ENCODE measurements at places on chromosomes 2 and 18. TPM values are rescaled to one million over a fixed set of nuclear protein-coding genes. Genes with fewer than 3 reads are reported as not detected.

SCLY gene
- 12.1 TPM for total RNA-seq

MALL gene
- total RNA-seq, result 38.7 TPM

OST4 gene
- total RNA-seq, result 236 TPM

KCNE4 gene
- total RNA-seq, result 2.2 TPM

GPR35 gene
- 2.8 TPM for total RNA-seq

ARMC9 gene
- 6.2 TPM for total RNA-seq

TFCP2L1 gene
- 31.8 TPM for total RNA-seq

CNGA3 gene
- total RNA-seq, result not detected

AQP12B gene
- not detected for total RNA-seq

CHST9 gene
- total RNA-seq, result 0.08 TPM

GALNT14 gene
- 6.2 TPM for total RNA-seq

STAMBP gene
- total RNA-seq, result 42.0 TPM

KLHL14 gene
- not detected for total RNA-seq

CTAGE1 gene
- not detected for total RNA-seq

RASGRP3 gene
- 2.7 TPM for total RNA-seq

ELOA2 gene
- total RNA-seq, result not detected

PAPOLG gene
- 18.6 TPM for total RNA-seq

DNER gene
- 7.9 TPM for total RNA-seq

ZNF514 gene
- total RNA-seq, result 14.2 TPM

CNRIP1 gene
- total RNA-seq, result 5.7 TPM

TGFBRAP1 gene
- total RNA-seq, result 30.2 TPM

SPHKAP gene
- 0.49 TPM for total RNA-seq

TMEM200C gene
- 0.04 TPM for total RNA-seq

MERTK gene
- total RNA-seq, result 3.4 TPM

UGT1A8 gene
- total RNA-seq, result not detected

TEKT4 gene
- not detected for total RNA-seq

C2orf72 gene
- 5.7 TPM for total RNA-seq

SKOR2 gene
- total RNA-seq, result not detected

CYTIP gene
- total RNA-seq, result 5.8 TPM

DCAF17 gene
- total RNA-seq, result 13.4 TPM

SH3RF3 gene
- total RNA-seq, result 7.4 TPM

TRIM43 gene
- not detected for total RNA-seq

ERMN gene
- not detected for total RNA-seq

FOXD4L1 gene
- total RNA-seq, result not detected

UBR3 gene
- total RNA-seq, result 40.8 TPM

APOB gene
- total RNA-seq, result 3.2 TPM

MAP2 gene
- total RNA-seq, result 35.1 TPM

C2orf81 gene
- 1.3 TPM for total RNA-seq

SCYGR4 gene
- not detected for total RNA-seq

EVX2 gene
- total RNA-seq, result not detected

IL1RL1 gene
- total RNA-seq, result 5.8 TPM

HEATR5B gene
- total RNA-seq, result 33.7 TPM

RIF1 gene
- total RNA-seq, result 33.2 TPM

C1D gene
- 11.9 TPM for total RNA-seq

C1QL2 gene
- total RNA-seq, result 0.65 TPM

UGT1A5 gene
- total RNA-seq, result not detected

PDE11A gene
- 1.2 TPM for total RNA-seq

VIL1 gene
- total RNA-seq, result not detected

GPAT2 gene
- total RNA-seq, result 0.38 TPM

RIT2 gene
- not detected for total RNA-seq

ABCG5 gene
- not detected for total RNA-seq
